LHCN-M2 (cell line): ENCODE measurements at places on chromosomes 16 and 17. TPM values are rescaled to one million over a fixed set of nuclear protein-coding genes. Genes with fewer than 3 reads are reported as not detected.

DNA sequence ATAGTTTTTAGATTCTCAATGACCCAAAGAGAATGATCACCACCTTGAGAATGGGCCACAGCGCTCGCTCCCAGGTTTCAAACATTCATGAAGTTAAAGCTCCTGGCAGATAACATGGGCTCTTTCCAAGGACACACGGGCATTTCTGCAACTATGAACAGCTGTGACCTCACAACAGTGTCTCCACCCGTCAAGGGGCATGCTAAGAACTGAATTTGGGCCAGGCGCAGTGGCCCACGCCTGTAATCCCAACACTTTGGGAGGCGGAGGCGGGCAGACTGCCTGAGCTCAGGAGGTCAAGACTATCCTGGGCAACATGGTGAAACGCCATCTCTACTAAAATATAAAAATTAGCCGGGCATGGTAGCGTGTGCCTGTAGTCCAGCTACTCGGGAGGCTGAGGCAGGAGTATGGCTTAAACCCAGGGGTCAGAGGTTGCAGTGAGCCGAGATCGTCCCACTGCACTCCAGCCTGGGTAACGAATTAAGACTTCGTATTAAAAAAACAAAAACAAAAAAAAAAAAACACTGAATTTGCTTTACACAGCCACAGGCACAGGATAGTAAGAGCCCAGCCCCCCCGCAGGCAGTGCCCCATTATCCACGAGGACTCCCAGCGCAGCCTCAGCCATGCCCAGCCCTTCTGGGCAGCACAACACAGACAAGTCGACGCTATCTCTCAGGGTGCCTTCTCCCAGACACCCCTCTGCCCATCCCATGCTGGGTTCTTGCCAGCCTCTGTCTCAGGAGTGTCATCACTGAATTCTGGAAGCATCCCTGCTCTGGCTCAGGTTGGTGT is 7.2 kb downstream of the USP7 start:
- DNase-seq = no peak

HEXIM2 gene
- total RNA-seq = 5.0 and 11.6 TPM in 2 replicates

DNA sequence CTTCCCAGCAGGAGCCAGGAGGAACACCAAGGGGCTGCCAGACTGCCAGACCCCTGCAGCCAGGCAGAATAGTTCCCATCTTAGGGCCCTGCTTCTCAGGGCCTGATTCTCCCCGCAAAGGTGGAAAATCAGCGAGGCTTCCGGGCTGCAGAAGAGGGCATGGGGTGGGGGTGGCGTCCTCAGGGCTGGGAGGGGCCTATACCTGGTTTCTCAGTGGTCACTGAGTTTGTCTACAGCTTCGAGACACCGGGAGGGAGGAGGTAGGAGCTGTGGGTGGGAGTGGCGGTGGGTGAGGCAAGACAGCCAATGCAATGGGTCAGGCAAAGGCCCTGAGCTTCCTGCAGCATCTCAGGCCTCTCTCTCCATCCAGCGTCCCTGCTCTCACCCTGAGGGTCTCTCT is 14.3 kb downstream of the LRRC75A start:
- no peak for DNase-seq

DNA sequence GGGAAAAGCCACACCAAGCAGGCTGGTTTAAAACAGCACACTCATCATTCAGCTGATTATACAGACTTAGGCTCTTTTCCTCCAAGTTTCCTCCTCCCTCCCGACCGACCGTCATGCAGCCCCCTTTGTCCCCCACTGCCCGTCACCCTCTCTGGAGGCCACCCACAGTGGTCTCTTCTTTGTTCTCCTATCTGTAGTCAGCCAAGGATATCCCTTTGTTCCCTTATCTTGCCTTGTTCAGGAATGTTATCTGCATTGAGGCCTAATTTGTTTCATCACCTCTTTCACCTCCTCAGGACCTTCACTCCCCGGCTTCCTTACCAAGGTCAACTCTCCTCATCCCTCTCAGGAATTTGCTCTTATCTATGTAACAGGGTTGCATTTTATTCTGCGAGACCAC is 186.4 kb upstream of the CDH13 start:
- DNase-seq = no peak

DNA sequence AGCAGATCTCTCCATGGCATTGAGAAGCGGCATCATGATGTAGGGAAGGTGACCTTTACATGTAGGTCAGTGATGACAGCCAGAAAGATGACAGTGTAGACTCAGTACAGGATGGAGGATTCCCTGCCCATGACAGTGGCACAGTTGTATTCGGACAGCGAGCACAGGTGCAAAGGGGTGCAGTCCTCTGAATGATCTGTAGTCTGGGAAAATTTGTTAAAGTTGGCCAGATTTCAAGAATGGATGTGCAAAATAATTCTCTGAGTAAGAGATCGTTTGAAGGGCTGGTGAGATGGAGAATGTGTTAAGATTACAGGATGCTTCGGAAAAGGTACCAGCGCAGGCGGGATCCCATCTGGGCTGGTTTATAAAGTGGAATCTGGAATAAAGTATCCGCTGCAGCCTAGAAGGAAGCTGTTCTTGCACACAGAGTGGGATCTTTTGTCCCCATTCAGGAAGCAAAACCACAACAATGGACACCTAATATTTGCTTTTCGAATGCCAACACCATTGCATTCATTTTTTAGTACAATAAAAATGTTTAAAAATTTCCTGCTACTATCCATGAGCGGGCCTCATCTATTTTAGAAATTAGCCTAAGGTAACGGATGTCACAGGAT is 101.2 kb downstream of the RPTOR start:
- DNase-seq = no peak

GRCh38 chr16:80948886-80949493 is 57.7 kb downstream of the CMC2 start:
- no peak for DNase-seq

SLC4A1 gene
- not detected in 2 replicates for total RNA-seq

DNA sequence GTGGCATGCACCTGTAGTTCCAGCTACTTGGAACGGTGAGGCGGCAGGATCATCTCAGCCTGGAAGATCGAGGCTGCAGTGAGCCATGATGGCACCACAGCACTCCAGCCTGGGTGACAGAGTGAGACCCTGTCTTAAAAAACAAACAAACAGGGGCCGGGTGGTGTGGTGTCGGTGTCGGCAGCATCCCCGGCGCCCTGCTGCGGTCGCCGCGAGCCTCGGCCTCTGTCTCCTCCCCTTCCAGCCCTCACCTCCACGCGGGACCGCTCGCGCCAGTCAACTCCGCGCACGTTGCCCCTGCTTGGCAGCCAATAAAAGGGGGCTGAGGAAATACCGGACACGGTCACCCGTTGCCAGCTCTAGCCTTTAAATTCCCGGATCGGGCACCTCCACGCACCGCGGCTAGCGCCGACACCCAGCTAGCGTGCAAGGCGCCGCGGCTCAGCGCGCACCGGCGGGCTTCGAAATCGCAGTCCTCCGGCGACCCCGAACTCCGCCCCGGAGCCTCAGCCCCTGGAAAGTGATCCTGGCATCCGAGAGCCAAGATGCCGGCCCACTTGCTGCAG is 204.7 kb downstream of the CDRT15L2 start:
- no peak for DNase-seq

CHP2 gene
- not detected in 2 replicates for total RNA-seq

CCL7 gene
- not detected in 2 replicates for total RNA-seq

DNA sequence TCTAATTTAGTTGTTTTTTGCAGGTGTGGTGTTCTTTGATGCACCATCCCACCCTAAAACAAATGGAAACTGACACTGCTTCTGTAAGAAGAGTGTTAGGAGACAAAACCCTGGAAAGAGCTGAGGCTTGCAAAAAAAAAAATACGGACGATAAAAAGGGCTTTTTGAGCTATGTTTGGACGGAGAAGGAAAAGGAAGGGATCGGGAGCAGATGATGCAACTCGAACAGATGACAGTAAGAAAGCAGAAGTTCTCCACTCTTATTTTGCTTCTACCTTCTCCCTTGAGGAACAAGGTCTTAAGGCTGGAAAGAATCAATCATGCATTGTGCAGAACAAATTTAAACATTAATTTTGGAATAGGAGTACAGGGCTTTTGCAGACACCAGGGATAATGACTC is 136.7 kb downstream of the MAF start:
- no peak for DNase-seq

- DNase-seq = no peak
Observed at GRCh38 chr16:46889942-46890300, 5.8 kb downstream of the GPT2 start.

- peak; percentile 48 for DNase-seq
Observed at GRCh38 chr17:76268015-76268749, 3.0 kb downstream of the UBALD2 start.

DNA sequence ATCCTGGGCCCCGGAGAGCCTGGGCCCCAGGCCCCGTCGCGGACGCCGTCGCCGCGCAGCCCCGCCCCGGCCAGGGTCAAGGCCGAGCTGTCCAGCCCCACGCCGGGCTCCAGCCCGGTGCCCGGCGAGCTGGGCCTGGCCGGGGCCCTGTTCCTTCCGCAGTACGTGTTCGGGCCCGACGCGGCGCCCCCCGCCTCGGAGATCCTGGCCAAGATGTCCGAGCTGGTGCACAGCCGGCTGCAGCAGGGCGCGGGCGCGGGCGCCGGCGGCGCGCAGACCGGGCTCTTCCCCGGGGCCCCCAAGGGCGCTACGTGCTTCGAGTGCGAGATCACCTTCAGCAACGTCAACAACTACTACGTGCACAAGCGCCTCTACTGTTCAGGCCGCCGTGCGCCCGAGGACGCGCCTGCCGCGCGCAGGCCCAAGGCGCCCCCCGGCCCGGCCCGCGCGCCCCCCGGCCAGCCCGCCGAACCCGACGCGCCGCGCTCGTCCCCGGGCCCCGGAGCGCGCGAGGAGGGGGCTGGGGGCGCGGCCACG is 36.8 kb upstream of the ZC3H18 start:
- DNase-seq = peak; percentile 13

PNPO gene
- total RNA-seq = 47.6 and 54.1 TPM in 2 replicates

TBC1D26 gene
- total RNA-seq = not detected in 2 replicates

CPHXL2 gene
- total RNA-seq = not detected in 2 replicates

GRCh38 chr17:79612468-79613194 is 1.8 kb upstream of the RBFOX3 start:
- peak; percentile 29 for DNase-seq

ABCC6 gene
- total RNA-seq = 0.52 TPM in 1 of 2 replicates, not detected in the other

- DNase-seq = no peak
Observed at GRCh38 chr17:58615768-58616659, 75.8 kb downstream of the TEX14 start.

MYH8 gene
- total RNA-seq = 0.11 TPM in 1 of 2 replicates, not detected in the other

OMG gene
- 0.23 and 0.45 TPM in 2 replicates for total RNA-seq

DNA sequence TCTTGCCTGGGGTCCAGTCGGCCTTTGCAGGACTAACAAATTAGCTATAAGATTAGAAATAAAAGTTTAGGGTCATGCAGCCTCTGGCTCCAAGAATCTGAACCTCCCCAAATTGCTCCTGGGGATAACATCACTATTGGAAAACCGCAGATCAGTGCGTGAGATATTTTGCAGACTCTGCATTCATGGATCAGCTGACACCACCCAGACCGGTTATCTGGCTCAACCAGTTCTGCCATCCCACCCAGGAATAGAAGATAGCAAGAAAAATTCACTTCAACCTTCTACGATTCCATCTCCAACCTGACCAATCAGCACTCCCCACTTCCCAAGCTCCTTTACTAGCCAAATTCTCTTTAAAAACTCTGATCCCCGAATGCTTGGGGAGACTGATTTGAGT is 4.3 kb upstream of the PGS1 start:
- DNase-seq = no peak

- no peak for DNase-seq
Observed at GRCh38 chr17:35907691-35908090, 22.9 kb downstream of the RDM1 start.

DNA sequence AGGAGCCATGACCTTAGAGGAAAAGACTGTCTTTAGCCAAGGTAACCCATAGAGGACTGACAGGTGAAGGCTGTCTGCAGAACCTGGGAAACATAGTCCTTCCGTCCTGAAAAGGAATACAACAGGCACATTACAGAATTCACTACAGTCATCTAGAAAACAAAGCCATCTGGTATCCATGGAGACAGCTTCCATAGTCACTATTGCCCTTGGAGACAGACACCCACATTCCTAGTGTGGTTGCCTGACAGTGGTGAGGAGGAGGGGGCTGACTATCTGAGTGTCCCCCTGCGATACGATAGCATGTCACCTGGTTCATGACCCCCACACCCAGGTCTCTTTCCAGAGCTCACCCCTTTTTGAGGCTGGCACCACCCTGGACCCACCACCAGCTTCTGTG is 254.7 kb downstream of the CDH13 start:
- DNase-seq = peak; percentile 13

SYT17 gene
- 0.45 TPM in 1 of 2 replicates, not detected in the other for total RNA-seq

DNA sequence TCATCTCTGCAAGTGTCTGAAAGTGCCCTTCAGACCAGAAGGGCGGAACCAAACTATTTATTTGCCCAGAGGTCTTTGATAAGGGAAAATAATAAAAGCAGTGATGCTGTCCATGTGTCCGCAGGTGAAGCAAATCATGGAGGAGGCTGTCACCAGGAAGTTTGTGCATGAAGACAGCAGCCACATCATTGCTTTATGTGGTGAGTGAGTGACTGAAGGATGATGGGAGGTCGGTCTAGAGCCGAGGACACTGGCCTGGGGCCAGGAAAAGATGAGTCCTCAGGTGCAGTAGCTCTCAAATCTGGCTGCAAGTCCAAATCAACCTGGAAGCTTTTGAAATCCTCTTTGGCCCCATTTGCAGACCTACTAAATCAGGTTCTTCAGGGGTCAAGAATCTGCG is 6.1 kb downstream of the SGSM2 start:
- DNase-seq = no peak

QRICH2 gene
- total RNA-seq = 1.4 and 2.6 TPM in 2 replicates

- DNase-seq = no peak
Observed at GRCh38 chr16:16016388-16016964, 67.1 kb downstream of the ABCC1 start.

- no peak for DNase-seq
Observed at GRCh38 chr16:3400446-3400778, 392 bp downstream of the ZSCAN32 start.

CES4A gene
- 0.06 and 0.77 TPM in 2 replicates for total RNA-seq

DNA sequence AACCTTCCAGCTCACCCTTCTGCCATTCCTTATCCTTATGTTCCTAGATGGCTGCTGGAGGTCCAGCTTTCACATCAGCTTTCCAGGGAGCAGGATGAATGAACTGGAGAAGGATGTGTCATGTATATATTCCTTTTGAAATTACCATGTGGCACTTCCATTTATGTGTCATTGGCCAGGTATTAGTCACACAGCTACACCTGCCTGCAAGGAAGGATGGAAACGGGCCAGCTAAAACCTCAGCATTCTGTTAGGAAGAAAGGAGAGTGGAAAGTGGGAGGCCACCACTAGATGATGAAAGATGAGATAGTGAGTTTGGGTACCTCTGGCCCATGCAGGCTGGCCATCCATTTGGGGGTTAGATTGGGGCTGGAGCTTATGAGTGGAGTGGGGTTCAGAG is 67.5 kb downstream of the KSR1 start:
- no peak for DNase-seq
